ENCODE measurements at places on chromosomes 11 and 22.

DNA sequence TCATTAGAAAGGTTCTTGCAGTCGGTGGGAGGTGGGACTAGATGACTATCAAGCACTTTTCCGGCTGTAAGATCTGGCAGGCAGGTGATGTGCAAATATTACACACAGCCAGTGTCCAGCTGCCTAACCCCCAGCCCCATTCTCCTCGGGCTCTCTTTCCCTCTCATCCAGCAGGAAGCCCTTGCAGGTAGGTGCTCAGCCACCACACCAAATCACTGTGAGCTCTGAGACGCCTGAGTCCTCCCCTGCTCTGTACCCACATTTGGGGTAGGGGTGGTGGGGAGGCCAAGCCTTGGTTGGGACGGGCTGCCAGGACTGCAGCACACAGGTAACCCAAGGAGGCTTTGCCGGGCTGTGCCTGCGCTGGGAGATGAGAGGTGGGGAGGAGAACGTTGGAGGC is 601 bp downstream of the ART5 start:
- DNase-seq: no peak

GRCh38 chr11:67277231-67277961 is 11.1 kb downstream of the GRK2 start:
- DNase-seq: peak; percentile 76

GRCh38 chr11:67667490-67668191 is 6.8 kb downstream of the ALDH3B2 start:
- no peak for DNase-seq

GRCh38 chr11:81496601-81497000 is 1237.1 kb downstream of the FAM181B start:
- DNase-seq: no peak

DNA sequence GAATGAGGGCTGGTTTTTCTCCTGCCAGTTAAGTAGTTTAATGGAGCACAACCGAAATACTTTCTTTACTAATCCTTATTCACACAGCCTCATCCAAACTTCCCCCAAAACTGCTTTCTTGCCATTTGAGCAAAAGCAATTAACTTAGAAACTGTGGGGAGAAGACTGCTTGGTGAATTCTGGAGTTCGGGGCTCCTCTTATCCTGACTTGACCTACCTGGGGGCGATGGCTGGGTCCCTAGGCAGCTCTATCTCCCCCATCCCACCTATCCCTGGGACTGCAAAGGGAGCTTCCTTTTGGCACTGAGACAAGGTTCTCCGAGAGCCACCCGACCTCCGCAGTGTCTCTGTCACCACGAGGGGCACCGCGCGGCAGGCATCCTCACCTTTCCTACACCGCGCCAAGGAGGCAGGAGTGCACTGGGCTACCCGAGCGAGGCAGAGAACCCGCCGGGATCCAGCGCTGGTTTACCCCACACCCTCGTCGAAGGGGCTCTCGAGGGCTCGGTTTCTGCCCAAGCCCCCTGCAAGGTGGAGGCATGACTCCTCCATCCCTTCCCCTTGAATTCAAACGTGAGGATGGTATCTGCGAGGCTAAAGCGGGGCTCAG is 759 bp downstream of the DESI1 start:
- peak; percentile 20 for DNase-seq

DNA sequence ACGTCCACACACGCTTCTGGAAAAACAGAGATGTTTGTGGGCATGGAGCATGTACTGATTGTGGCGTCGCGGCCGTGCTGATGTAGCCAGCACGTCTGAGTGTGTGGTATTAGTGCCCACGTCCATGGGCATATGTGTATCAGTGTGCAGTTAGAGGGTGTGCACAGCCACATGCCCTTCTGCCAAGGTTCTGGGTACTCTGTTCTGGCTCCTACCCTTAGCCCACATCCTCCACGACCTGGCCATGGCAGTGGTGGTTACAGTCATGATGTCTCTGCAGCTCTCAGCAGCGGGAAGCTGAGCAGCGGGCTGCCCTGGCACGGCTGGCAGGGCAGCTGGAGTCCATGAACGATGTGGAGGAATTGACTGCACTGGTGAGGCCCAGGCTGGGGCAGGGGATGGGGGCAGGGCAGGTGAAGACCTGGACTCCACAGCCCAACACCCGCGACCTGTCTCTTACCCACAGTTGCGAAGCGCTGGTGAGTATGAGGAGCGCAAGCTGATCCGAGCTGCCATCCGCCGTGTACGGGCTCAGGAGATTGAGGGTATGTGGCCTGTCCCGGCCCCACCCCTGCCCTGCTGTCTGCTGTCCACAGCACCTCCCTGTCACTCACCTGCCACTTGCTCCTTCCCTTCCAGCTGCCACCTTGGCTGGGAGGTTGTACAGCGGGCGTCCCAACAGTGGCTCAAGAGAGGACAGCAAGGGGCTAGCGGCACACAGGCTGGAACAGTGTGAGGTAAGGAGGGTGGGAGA is 7.3 kb downstream of the SMTN start:
- no peak for DNase-seq

DNA sequence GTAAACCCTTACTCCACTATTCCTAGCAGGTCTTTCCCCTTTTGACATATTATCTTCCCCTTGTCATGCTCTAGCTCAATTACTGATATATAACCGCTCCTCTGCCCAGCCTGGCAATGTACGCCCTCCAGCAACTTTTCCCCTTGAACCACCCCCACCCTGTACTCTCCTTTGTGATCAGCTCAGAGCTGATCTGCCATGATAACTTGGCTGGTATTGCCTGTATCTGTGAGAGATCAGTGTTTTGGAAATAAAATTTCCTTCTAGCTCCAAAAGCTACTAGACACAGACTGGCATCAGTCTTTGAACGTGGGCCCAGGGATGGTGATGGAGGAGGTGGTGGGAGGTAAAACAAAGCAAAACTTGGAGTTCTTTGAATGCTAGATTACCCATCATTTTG is 42.9 kb downstream of the DIXDC1 start:
- DNase-seq: no peak

DNA sequence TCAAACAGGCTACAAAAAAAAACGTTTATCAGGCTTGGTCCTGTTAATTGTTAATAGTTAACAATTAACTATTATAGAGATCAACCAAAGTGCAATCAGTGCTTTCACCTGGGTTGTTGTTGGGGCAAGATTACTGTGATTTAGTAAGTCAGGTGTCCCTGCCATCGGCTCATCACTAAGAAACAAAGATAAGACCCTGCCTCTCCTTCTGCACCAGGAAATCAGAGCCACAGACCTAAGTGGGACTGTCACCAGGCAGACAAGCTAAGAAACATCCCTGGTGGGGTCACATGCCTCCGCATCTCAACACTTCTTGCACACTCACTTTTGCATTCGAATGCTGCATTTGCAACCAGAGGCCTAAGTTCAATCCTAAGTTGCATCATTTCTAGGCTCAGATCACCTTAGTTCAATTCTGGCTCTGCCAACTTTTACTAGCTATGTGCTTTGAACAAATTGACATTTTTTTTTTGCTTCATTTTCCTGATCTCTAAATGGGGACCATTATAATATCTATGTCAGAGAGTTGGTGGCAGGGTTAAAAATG is 298.9 kb upstream of the B3GAT1 start:
- no peak for DNase-seq

DNA sequence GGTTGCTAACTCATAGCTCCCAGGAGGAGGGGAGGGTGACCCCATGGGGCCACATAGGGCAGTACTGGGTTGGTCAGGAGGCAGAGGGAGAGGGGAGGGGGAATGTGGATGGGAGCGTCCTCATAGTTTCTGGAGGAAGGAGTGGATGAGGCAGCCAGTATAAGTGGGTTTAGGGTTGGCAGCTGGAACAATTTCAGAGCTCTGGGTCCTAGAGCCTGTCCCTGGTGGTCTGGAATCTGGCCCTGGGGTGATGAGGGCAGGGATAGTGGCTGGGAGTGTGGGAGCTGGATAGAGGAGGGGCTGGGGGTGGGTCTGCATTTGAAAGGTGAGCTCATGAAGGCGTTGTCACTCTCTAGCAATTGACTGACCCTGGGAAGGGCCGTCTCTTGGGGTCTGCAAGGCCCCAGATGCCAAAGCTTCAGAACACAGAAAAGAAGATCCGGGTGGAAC is 5.3 kb upstream of the MRGPRG start:
- no peak for DNase-seq

- peak; percentile 73 for DNase-seq
Observed at GRCh38 chr11:36385121-36385970, 89.3 kb downstream of the PRR5L start.

DNA sequence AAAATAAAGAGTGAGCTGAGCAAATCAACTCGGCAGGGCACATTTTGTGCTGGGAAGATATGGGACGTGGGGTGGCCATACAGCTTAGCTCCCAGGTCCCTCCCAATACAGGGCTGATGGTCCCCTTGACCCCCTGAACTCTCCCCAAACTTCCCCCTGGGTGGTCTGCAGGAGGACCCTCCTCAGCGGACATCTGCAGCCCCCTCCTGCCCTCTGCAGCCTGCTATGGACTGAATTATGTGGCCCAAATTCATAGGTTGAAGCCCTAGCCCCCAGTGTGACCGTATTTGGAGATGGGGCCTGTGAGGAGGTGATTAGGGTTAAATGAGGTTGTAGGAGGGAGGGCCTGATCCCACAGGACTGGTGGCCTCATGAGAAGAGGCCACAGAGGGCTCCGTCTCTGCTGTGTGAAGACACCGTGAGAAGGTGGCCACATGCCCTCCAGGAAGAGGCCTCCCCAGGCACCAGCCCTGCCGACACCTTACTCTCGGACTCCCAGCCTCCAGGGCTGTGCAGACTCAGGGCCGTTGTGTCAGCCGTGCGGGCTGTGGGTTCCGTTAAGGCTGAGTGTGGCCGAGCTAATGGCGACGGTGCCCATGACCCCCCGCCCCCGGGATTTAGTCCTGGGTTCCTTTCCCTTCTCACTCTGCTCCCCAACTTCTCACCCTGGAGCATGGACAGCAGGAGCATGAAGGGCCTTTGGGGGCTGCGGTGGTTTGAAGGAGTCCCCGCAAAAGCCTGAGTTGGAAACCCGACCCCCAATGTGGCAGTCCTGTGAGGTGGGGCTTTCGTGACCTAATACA is 1042.8 kb downstream of the BRD1 start:
- DNase-seq: no peak

GRCh38 chr11:87523276-87523675 is 485.5 kb downstream of the TMEM135 start:
- DNase-seq: no peak

- DNase-seq: no peak
Observed at GRCh38 chr11:120633616-120634393, 122.3 kb downstream of the GRIK4 start.

GRCh38 chr11:95241681-95242081 is 10.7 kb upstream of the SESN3 start:
- DNase-seq: no peak

- DNase-seq: no peak
Observed at GRCh38 chr11:1472180-1473005, 14.2 kb downstream of the MOB2 start.

GRCh38 chr11:6667733-6668374 is 12.2 kb upstream of the DCHS1 start:
- peak; percentile 51 for DNase-seq

DNA sequence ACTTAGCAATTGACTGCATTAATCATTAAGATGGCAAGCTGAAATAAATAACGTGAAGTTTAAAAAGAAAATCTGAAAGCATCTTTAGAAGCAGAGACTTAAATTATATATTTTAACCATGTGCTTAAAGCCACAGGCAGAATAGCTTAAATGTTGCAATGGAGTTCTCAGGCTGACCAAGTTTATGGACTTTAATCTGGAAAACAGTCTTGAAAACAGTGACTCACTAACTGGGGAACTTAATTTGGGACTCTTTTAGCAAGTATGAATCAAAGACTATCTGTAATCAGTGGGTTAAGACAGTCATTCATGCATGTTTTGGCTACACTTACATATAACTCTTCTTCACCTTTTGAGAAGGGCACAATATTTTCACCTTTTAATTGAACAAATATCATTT is 12.6 kb upstream of the GLYATL1 start:
- peak; percentile 33 for DNase-seq

DNA sequence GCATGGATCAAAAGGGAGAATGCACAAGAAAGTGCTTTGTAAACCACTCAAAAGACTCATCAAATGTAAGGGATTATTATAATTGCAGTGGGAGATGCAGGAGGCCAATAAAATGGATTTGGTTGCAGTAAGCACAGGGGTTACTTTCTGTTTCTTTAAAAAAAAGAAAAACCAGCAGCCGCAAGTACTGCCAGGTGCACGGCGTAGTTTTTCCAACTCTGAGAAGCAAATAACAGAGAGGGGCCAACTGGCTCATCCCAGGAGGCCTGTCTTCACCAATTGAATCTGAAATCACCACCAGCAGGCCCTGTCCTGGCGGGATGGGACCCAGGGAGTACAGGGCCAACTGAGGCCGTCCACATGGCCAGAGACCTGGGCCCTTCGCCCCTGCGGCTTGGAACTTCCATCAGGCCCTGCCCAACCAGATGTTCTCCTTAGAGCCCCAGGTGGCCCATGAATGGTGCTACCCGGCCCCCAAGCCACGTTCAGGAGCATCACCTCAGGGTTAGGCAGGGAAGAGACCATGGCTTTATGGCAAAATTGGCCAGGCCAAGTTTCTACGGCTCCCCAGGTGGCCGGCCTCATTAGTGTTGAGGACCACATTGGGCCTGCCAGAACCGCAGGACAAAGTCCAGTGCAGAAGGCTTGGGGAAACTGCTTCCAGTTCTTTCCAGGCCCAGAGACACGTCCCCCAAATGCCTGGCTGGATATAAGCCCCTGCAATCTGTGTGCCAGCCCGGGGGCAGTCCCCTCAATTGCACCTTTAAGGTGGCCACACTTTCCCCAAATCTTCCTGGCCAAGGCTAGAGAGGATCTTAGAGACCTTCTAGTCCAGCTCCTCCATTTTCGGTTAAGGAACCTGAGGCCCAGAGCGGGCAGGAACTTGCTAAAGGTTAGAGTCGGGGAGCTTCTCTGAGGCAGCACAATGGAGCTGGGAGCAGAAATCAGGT is 61.7 kb downstream of the CHRDL2 start:
- no peak for DNase-seq

GRCh38 chr11:68683121-68683520 is 1.2 kb upstream of the GAL start:
- DNase-seq: no peak
